Osteocyte (in vitro differentiated cells): ENCODE measurements at places on chromosomes 5 and 9. TPM values are rescaled to one million over a fixed set of nuclear protein-coding genes. Genes with fewer than 3 reads are reported as not detected.
A peak's percentile ranks its signal among the peaks of the same experiment; 100 is the strongest.

FAM151B gene
- total RNA-seq, result 4.9 and 5.9 TPM in 2 replicates

GAS1 gene
- 304 and 307 TPM in 2 replicates for total RNA-seq

- H3K27ac ChIP-seq, result peak overlapping the region; percentile 81
- peaks cover 78% of the 10 kb centered on the region for H3K36me3 ChIP-seq
- H3K27me3 ChIP-seq, result no peaks in the 10 kb centered on the region
- no peak overlapping the region for H3K4me3 ChIP-seq
- DNase-seq, result no peak
Measured at GRCh38 chr5:151672516-151672915, 14.2 kb downstream of the SPARC start.

GRCh38 chr9:18194316-18194715, 279.6 kb upstream of the ADAMTSL1 start:
- no peaks in the 10 kb centered on the region for H3K27me3 ChIP-seq
- no peak for DNase-seq
- peak overlapping the region; percentile 10 for H3K27ac ChIP-seq
- H3K4me1 ChIP-seq, result peaks cover 33% of the 10 kb centered on the region

PPP3R2 gene
- total RNA-seq, result not detected in 2 replicates

CYLC2 gene
- total RNA-seq, result not detected in 2 replicates

GRCh38 chr9:97703437-97704344, 6.6 kb upstream of the XPA start:
- H3K27me3 ChIP-seq, result peaks cover 31% of the 10 kb centered on the region
- H3K27ac ChIP-seq, result no peak overlapping the region
- no peaks in the 10 kb centered on the region for H3K36me3 ChIP-seq
- DNase-seq, result no peak
- H3K4me1 ChIP-seq, result peaks cover 8% of the 10 kb centered on the region

ZNF883 gene
- 6.4 and 7.3 TPM in 2 replicates for total RNA-seq

DMRT3 gene
- not detected in 2 replicates for total RNA-seq

DNAH5 gene
- total RNA-seq, result 0.21 and 0.37 TPM in 2 replicates

- no peak overlapping the region for H3K4me3 ChIP-seq
- H3K27ac ChIP-seq, result no peak overlapping the region
- no peaks in the 10 kb centered on the region for H3K36me3 ChIP-seq
Measured at GRCh38 chr5:24623031-24623430, 21.7 kb downstream of the CDH10 start.

DNA sequence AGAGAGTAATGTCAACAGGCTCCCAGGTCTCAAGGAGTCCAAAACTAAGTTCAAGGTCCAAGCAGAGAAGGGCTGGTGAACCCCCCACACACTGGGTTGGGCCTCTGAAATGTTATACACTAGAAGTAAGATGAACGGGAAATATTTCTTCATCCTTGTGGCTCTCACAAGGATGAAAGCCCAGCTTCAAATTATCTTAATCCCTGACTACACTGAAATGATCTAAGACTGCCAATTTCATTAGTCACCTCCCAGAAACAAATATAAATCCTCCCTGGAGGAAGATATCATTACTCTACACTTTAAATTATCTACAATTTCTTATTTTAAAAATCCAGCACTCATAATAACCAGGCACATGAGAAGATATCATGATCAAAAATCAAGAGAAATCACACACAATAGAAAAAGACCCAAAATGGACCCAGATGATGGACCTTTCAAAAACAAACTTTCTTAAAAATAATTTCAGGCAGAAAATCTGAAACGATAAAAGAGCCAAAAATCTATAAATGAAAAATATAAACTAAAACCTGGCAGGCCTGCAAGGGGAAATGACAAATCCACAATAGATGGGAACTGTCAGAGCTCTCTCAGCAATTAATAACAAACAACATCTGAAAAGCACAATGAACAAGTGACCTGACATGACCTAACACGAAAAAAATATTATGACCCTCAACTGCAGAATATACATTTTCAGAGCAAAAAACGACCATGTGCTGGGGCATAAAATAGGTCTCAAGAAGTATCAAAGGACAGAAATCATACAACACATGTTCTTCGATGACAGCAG, 117.4 kb downstream of the GPR21 start:
- no peak for DNase-seq
- no peak overlapping the region for H3K4me3 ChIP-seq
- H3K4me1 ChIP-seq, result no peaks in the 10 kb centered on the region
- H3K27me3 ChIP-seq, result no peaks in the 10 kb centered on the region
- no peak overlapping the region for H3K27ac ChIP-seq
- peaks cover 7% of the 10 kb centered on the region for H3K36me3 ChIP-seq

GRCh38 chr9:114616684-114617520, 5.8 kb downstream of the TMEM268 start:
- H3K27ac ChIP-seq, result no peak overlapping the region
- no peak overlapping the region for H3K4me3 ChIP-seq
- peaks cover 13% of the 10 kb centered on the region for H3K36me3 ChIP-seq
- no peaks in the 10 kb centered on the region for H3K27me3 ChIP-seq
- DNase-seq, result no peak
- H3K4me1 ChIP-seq, result peaks cover 34% of the 10 kb centered on the region

GRCh38 chr9:110728058-110728457, 59.5 kb downstream of the MUSK start:
- no peaks in the 10 kb centered on the region for H3K27me3 ChIP-seq
- H3K36me3 ChIP-seq, result peaks cover 1% of the 10 kb centered on the region
- no peak for DNase-seq
- H3K4me1 ChIP-seq, result no peaks in the 10 kb centered on the region

GRCh38 chr9:23638837-23639426, 187.1 kb downstream of the ELAVL2 start:
- no peak overlapping the region for H3K27ac ChIP-seq
- H3K4me3 ChIP-seq, result no peak overlapping the region
- no peak for DNase-seq
- no peaks in the 10 kb centered on the region for H3K27me3 ChIP-seq
- H3K4me1 ChIP-seq, result no peaks in the 10 kb centered on the region

SLC45A2 gene
- not detected in 2 replicates for total RNA-seq

SVEP1 gene
- total RNA-seq, result 2.8 and 3.1 TPM in 2 replicates

GRCh38 chr5:52895075-52895474, 94.1 kb upstream of the ITGA2 start:
- H3K36me3 ChIP-seq, result peaks cover 22% of the 10 kb centered on the region
- no peak for DNase-seq
- peaks cover 75% of the 10 kb centered on the region for H3K4me1 ChIP-seq
- no peaks in the 10 kb centered on the region for H3K27me3 ChIP-seq
- peak overlapping the region; percentile 63 for H3K27ac ChIP-seq

C7 gene
- not detected in 2 replicates for total RNA-seq

MARCOL gene
- not detected in 2 replicates for total RNA-seq

- DNase-seq, result no peak
- H3K4me1 ChIP-seq, result peaks cover 17% of the 10 kb centered on the region
- H3K36me3 ChIP-seq, result no peaks in the 10 kb centered on the region
- no peak overlapping the region for H3K27ac ChIP-seq
Measured at GRCh38 chr5:125575891-125576505, 829.6 kb upstream of the ZNF608 start.

DAPK1 gene
- 294 and 304 TPM in 2 replicates for total RNA-seq

GRCh38 chr9:101121836-101122399, 93.4 kb downstream of the PLPPR1 start:
- H3K27ac ChIP-seq, result no peak overlapping the region
- DNase-seq, result no peak
- no peaks in the 10 kb centered on the region for H3K4me1 ChIP-seq
- H3K4me3 ChIP-seq, result no peak overlapping the region
- H3K27me3 ChIP-seq, result no peaks in the 10 kb centered on the region
